ENCODE measurements at places on chromosomes 11 and 22.

DNA sequence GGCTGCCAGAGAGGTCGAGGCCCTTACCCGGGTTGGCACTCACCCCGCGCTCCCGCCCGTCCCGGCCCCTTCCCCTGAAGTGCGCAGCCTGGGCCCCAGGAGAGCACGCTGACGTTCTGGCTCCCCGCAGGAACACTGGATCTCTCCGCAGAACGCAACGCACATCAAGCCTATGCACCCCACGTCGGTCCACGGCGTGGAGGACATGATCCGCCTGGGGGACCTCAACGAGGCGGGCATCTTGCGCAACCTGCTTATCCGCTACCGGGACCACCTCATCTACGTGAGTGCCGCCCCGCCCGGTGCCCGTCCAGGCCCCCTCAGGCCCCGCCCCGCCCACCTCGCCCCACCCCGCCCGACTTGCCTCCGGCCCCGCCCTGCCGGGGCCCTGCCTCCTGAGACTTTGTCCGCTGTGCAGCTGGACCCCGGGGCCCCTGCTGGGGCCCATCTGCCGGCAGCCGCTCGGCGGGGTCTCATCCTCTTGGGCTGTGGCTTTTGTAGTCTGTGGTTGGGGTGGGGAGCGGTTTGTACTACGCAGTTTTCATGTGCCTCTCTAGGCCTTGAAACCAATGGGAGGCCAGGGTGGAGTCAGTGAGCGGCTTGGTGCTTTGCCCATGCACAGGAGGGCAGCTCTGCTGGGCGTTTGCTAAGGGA, 19.7 kb downstream of the MYO7A start:
- peak; percentile 10 for DNase-seq

GRCh38 chr11:36000616-36001190, 56.8 kb downstream of the LDLRAD3 start:
- DNase-seq: no peak

DNA sequence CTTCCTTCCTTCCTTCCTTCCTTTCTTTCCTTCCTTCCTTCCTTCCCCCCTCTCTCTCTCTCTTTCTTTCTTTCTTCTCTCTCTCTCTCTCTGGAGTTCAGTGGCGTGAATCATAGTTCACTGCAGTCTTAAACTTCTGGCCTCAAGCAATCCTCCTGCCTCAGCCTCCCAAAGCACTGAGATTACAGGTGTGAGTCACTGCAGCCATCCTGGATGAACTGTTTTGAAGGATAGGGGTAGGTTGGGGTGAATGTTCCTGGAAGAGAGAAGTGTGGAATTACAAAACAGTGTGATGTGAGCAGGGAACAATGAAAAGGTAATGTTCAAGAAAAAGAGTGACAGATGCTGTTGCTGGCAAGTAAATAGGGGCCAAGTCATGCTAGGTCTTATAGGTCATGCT, 12.4 kb upstream of the PLET1 start:
- DNase-seq: no peak

- DNase-seq: no peak
These were observed 462.6 kb downstream of the BUD13 start for GRCh38 chr11:116310226-116310625.

DNA sequence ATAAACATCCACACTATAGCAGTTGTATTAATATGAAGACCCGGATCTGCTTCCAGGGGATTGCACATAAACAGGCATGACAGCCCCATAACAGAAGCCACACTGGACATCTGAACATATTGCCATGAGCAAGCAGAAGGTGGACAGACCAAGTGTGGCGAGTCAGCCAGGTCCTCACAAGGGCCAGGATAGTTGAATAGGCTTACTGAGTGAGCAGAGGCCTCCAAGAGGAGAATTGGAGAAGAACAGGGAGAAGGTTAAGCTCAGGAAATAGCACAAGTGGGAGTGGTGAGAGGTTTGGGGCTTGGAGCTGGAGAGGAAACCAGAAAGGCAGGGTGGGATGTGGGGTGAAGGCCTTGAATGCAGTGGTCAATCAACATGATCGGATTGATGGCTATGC, 10.8 kb downstream of the SLC35C1 start:
- DNase-seq: no peak

DNA sequence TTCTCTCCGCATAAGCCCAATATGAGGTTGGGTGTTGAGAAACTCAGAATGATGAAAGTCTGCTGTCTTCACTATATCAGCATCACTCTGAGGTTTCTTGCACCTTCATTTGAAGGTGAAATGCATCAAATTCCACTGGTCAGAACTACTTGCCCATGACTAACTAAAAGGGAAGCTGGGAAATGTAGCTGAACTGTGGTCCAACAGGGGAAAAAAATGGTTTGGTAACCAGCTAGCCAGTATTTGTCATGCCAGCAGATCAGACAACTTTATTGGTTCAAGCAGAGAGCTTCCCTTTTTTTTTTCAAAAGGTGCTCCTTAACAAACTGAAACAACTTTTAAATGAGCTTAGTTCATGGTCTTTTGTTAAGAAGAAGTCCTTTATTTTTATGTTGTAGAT, 14.2 kb upstream of the PIK3C2A start:
- DNase-seq: no peak

- peak; percentile 21 for DNase-seq
These were observed 5.3 kb upstream of the OR52M1 start for GRCh38 chr11:4539603-4540219.

DNA sequence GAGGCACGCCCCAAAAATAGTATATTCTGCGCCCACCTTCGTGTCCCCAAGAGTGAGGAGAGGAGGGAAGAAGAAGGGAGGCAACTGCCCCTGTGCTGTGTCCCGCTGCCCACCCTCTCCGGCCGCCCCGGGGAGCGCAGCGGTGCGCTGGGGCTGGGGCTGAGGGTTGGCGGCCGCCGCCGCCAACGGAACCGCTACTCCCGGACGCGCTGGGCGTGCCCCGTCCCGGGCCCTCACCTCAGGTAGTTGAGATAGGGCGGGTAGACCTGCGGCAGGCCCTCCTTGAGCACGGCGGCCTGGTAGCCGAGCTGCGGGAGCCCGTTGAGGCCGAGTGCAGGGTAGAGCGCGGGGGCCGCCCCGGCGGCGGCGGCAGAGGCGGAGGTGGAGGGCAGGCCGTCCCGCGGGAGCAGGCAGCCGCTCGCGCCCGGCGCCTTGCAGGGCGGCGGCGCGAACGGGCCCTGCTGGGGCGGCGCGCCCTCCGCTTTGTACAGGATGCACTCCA, 2.4 kb downstream of the PGR start:
- DNase-seq: no peak

- no peak for DNase-seq
These were observed 18.3 kb downstream of the SUN2 start for GRCh38 chr22:38737302-38738060.

GRCh38 chr11:37951996-37952395, 1354.0 kb upstream of the RAG2 start:
- DNase-seq: no peak

DNA sequence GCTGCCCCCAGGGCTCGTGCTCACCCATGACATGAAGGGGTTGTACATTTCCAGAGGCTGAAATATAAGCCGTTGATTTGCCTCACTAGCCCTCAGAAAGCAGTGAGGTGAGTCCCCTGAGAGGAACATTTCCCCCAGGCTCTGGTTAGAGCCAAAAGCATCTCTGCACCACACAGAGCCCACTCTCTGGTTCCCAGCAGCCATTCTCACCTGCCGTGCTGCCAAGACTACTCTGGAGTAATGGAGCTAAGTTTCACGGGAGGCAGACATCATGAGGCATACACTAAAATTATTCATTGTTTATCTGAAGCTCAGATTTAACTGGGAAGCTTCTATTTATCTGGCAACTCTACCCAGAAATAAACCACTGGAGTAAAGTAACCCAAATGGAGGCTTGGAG, 40.8 kb downstream of the CACNA1I start:
- no peak for DNase-seq

DNA sequence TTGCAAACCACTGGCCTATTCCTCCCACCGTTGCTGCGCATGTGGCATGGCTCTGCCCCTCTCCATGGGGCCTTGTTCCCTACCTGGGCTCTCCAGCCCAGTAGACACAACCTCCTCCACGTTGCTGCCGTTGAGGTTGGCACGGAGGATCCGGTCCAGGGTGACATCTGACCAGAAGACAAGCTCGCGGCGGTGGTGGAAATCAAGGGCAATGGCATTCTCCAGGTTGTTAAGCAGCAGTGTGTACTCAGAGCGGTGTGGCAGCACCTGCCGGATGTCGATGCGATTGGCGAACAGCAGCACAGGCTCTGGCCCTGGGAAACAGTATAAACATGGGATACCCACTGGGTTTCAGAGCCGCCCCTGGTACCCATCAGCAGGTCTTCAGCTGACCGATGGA, 23.8 kb downstream of the LRP4 start:
- no peak for DNase-seq

- DNase-seq: peak; percentile 39
These were observed 3.9 kb downstream of the MYEOV start for GRCh38 chr11:69297787-69298266.

GRCh38 chr11:58770166-58770565, 38.4 kb upstream of the GLYAT start:
- DNase-seq: no peak

DNA sequence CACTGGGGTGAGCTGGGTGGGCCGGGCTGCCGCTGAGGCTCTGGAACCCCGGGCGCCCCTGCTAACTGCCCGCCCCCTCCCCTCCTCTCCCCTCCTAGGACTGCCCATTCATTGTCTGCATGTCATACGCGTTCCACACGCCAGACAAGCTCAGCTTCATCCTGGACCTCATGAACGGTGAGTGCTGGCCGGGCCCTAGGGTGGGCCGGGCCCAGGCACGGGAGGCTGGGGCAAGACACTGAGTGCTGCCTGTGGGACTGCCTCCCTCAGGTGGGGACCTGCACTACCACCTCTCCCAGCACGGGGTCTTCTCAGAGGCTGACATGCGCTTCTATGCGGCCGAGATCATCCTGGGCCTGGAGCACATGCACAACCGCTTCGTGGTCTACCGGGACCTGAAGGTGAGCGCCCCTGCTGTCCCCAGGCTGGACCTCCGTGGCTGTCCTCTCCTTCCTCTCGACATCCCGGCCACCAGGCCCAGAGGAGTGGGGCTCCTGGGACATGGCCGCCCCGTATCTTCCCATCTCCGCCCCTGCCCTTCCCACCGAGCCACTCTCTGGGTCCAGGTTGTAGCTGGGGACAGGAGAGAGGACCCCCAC, 7.5 kb upstream of the ANKRD13D start:
- DNase-seq: no peak

GRCh38 chr11:78085972-78086371, 6.3 kb upstream of the NDUFC2 start:
- DNase-seq: no peak

DNA sequence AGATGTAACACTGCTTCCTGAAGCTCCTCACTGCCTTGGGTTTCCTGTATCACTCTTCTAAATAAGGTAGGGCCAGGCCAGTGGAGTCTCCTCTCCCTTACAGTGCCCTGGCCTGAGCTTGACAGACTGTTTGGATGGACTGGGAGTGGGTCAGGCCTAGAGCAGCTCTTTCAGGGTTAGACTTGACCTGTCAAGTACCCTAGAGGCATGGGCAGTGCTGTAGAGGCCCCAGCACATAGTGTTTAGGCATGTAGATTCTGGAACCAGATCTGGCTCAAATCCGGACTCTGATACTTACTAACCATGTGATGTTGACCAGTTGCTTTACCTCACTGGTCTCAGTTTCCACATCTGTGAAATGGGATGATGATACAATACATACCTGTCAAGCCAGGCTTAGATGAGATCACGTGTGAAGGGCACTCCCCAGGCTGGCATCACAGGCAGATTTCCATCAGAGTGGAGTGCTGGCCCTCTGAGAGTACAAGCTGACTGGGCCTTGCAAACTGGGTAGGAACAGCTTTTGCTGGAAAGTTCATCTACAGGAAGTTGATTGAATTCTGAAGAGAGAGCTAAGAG, 1.4 kb upstream of the MICAL2 start:
- DNase-seq: no peak

GRCh38 chr11:30586251-30587144, at the start of gene MPPED2:
MPPED2 (minus strand) TSS chr11:30586353; CDS start chr11:30580373, 5,980 bp downstream.
- no peak for DNase-seq

DNA sequence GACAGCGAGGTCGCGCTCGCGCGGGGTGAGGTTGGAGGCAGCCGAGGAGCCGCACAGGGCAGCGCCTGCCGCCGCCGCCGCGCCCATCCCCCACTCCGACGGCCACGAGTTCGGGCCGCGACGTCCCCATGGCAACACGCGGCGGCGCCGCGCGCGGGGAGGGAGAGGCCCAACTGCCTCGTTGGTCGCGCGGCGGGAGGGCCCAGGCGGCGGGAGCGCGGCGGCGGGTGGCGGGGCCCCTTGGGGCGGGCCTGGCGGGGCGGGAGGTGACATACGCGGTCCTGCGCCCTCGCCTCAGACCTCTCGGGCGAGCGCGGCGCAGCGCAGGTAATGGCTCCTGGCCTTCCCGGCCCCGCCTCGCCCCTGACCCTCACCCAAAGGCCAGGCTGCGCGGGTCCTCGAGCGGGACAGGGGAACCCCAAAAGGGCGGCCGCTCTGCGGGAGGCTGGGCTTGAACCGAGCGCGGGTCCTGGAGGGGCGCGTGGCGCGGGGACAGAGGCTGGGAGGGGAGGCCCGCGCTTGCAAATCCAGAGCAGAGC, at the start of gene DEUP1:
TSS of gene DEUP1 (plus strand) at position 297 of the 539 bp plus-strand sequence. CDS start 1,518 bp downstream, outside the sequence.
- no peak for DNase-seq

DNA sequence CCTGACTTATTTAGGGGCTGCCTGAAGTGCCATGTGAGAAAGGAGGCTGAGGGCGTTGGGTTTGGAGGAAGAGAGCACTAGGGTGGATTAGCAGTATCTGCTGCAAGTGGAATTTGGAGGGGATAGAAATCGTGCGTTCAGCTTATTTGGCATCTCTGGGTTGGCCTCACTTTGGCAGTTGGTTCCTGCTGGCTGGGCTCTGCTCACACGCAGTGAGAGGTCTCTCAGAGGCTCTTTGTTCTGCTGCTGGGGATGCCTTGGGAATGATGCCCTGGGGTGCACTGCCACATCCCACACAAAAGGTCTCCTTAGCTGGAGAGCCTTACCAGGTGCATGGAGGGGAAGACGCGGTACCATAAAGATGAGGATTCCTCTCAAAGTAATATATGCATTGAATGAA, 17.7 kb upstream of the MICAL2 start:
- DNase-seq: no peak

- no peak for DNase-seq
These were observed 67.4 kb upstream of the DBX1 start for GRCh38 chr11:20227631-20228030.

DNA sequence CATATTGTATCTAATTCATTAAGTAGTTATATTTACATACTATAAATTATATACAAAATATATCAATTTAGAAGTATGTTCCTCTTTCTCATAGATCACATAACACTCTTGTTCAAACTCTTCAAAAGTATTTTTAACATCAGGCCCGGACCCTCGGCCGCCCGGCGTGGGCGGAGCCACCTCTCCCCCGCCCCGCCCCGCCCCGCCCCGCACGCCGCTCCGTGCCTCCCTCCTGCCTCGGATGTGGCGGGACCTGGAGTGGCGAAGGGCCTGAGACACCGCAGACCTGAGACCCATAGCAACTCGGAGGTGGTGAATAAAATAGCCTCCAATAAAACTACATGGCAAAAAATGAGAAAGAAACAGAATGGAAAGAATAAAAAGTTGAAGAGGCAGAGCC, 105.9 kb upstream of the BDNF start:
- no peak for DNase-seq

GRCh38 chr11:19673924-19674729, 38.5 kb upstream of the NAV2 start:
- DNase-seq: no peak

Measured in stimulated activated naive CD4-positive, alpha-beta T cell treated with Interleukin-2 at 50 U/mL for 16 hours (primary cell).